Gastroesophageal sphincter (tissue), 4 donors: ENCODE measurements at places on chromosomes 2 and 18. TPM values are rescaled to one million over a fixed set of nuclear protein-coding genes. Genes with fewer than 3 reads are reported as not detected.

The UXS1 gene
- 58.9 TPM for total RNA-seq

DNA sequence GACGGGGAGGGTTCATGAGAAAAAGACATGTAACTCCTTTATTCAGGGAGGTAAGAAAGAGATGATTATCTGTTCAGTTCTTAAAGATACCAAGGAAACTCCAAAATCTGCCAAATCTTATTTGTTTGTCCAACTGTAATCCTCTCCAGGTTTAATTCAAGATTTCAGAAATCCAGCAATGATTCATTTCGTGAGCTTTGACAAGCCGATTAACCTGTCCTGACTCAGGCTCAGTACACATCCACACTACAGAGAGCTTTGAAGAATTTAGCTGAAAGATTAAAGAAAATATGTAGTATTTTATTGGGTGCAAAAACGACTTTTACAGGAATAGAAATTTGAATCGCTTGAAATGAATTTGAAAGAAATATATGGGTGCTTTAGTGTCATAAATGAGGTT lies 1.1 kb downstream of the SPAG16 start:
- ATAC-seq, result no peak

DNA sequence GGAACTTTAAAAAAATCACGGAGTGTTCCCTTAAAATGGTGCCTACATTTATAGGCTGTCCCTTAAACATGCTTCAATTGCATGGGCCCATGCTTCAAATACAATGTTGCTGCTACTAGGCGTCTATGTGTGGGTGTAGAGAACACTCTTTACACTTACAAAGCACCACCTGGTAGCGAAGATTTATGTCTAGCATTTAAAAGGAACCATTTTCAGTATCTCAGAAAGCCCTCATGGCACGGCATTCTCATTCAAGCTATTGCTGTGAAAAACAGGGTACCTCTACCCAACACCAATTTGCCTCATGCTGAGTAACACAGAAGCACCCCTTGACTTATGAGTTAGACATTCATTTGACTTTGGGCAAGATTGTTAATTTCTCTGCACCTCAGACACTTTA lies 112.9 kb upstream of the CNTNAP5 start:
- ATAC-seq, result no peak

The GLI2 gene
- 9.3 TPM for total RNA-seq

- no peak for ATAC-seq
Measured at GRCh38 chr2:66579186-66580126, 144.5 kb downstream of the MEIS1 start.

The ALPP gene
- not detected for total RNA-seq
